ENCODE measurements at places on chromosomes 4 and X.

- no peak for DNase-seq
These were observed 133.0 kb upstream of the RASGEF1B start for GRCh38 chr4:81604683-81605218.

DNA sequence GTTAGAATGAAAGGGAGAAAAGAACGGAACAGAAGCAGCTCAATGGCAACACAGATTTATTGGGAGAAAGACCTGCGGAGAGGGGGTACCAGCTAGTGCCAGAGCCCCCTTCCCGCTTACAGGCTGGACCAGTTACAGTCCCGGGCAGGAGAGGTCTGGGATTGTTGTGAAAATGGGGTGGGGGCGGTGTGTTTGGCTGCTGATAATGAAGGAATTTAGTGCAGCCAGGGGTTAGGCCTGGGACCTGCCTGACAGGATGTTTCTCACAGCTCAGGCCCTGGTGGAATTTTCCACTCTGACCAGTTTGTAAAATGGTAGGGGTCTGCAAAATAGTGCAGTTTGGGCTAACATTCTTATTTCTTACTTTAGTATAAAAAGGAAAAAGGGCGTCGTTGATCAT lies 75.4 kb upstream of the SPIN4 start:
- DNase-seq, result no peak

DNA sequence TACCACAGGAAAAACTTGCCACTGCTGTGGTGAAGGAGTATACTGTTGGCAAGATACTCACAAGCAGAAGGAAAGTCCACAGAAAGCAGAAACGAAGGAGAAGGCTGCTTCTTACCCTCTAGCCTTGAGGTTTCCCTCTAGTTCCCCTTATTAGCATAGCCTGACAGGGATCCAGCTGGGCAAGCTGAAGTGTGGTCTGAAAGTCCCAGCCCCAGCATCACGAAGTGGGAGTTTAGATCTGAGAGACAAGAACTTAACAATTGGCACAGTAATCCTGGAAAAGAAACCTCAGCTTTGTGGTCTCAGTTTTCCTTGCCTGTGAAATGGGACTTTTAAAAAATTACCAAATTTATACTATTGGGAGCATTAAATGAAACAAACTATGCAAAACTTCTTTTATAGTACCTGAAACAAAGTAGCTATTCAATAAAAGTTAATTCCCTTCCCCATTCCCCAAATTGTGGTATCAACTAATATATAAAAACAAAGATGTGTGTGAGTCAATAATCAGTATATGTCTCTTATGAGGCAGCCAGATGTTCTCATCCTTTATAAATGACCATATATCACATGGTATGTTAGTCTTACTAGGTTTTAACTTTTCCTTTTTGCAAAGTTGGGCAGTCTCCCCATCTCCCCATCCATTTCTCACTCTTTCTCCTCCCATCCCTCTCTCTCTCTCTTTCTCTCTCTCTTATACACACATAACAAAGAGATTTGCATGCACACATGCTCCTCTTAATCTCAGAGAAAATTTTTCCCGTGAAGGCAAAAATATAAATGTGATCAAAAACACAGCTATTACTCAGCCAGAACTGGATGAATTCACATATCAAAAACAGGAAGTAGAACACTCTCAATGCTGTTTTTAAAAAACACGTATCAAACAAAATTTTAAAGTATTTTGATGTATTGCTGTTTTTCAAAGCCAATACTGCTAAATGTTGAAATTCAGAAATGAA lies 57.8 kb downstream of the SCFD2 start:
- DNase-seq, result no peak

DNA sequence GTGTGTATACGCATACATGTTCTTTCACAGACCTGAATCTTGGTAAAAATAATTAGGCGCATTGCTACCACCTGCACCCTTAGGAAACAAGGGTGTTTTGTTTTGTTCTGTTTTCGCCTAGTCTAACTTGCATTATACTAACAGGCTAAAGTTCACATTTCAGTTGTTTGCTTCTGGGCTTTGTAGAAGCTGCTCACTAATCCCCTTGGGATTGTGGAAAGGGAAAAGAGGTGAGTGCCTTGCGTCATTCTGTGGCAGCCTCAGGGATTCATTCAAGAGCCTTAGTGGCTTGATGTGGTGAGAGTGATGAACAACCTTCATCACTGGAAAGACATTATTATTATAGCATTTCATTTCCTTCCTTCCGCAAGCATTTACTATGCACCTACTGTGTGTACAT lies 331.1 kb downstream of the ADGRL3 start:
- no peak for DNase-seq

GRCh38 chrX:23766650-23767551 lies 16.1 kb upstream of the SAT1 start:
- no peak for DNase-seq

- no peak for DNase-seq
These were observed 75.9 kb upstream of the LSM6 start for GRCh38 chr4:146099585-146099984.

DNA sequence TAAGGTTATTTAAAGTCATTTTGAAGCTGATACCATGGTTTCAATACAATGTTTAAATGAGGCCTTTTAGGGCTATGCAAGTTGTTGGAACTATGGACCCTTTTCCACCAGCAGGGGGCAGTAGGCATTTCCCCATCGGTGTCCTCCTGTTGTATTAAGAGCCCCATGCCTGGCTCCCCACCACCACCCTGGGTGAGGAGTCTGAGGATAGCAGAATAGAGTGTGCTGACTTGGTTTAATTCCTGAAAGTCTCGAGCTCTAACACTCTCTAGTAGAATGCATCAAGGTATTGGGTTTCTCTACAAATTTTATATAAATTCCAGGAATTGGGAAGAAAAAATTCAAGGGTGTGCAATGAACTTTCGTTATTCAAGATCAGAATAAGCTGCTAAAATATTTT lies 234.8 kb upstream of the JADE1 start:
- DNase-seq, result peak; percentile 79
